ENCODE measurements at places on chromosomes 1 and 21.

DNA sequence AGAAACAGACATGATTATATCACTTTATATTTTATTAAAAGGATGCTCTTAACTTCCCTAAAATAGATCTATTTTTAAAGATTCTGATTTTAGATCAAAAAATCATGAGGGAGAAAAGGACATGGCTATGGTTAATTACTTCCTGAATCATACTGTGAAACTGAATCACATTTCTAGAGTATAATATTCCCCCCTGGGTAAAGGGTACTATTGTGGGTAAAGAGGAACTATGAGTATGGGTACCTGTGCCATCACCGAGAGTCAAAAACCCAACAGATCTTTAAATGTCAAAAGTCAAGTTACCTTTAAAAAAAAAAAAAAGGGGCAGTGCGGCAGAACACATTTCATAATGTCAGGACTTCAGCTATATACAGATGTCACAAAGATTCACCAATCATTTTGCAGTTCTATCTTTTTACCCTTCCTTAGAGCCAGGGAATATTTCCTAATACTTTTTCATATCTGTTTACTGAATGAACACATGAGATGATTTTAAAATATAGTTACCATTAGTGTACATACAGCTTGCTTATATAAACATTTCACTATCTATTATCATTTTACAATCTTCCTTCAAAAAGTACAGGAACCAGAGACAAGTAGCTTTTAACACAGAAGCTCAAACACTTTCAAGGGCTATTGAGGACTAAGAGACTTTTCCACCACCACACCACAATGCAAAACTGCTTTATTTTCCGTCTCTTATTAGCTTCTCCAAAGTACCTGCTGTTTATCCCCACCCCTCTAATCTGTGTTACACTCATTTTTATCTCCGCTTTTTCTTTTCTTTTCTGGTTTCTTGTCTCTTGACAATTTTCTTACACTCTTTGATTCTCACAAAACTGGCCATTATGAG is 45.0 kb downstream of the EVI5 start:
- no peak for ATAC-seq

GRCh38 chr1:208410409-208410808 is 166.2 kb upstream of the PLXNA2 start:
- ATAC-seq: no peak

- ATAC-seq: no peak
These were observed 30.6 kb downstream of the KCND3 start for GRCh38 chr1:111958851-111959250.

- ATAC-seq: no peak
These were observed 45.5 kb downstream of the MRPL37 start for GRCh38 chr1:54245501-54245900.

DNA sequence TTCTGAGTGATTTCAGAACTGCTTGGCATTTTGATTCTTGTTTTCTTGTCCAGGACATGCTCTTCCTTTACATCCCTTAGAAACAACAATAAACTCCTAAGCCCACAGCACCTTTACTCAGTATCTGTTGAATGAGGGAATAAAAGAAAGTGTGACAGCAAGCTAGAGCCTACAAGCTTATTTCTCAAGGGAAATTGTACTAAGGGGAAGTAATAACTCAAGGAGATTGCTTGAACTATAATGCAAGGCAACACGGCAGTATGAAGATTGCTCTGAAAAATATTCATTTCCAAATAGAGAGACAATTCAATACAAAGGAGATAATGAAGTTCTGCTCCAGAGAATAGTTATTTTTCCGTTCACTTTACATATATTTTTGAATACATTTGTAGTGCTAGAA is 6.5 kb downstream of the OR6P1 start:
- no peak for ATAC-seq

DNA sequence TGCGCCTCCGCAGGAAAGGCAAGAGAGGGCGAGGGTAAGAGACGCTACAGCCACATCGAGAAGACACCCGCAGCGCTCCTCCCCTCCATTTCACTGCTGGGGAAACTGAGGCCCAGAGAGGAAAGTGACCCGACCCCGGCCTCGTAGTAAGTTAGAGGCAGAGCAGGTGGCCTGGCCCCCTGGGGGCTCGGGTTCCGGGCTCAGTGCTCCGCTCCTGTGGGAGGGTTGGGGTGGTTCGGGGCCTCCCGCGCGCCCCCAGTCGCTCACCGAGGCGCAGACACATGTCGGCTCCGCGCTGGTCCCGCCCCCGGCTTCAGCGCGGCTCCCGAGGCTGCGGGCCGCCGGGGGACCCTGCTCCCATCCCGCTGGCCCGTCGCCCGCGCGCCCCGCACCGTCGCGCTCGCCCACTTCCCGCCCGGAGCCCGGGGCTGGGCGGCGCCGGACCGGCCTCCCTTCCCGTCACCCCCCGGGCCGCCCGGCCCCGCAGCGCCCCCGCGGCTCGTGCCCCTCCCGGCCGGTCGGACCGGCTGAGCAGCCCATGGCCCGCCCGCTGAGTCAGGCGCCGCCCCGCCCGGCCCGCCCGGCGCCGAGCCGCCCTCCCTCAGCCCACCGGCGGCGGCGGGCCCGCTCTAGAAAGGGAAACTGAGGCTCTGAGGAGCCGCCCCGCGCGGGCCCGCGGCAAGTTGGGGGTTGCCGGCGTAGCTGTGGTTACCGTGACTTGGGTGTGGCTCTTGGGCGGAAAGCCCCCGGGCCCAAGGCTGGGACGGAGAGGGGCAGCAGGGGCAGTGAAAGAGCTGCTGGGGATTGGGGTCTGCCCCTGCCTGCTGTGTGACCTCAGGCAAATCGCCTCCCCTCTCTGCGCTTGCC is at the start of gene TMEM54:
TMEM54 (minus strand) TSS at position 434 of the 867 bp plus-strand sequence; CDS start at position 283, 151 bp downstream.
- peak; percentile 38 for ATAC-seq

DNA sequence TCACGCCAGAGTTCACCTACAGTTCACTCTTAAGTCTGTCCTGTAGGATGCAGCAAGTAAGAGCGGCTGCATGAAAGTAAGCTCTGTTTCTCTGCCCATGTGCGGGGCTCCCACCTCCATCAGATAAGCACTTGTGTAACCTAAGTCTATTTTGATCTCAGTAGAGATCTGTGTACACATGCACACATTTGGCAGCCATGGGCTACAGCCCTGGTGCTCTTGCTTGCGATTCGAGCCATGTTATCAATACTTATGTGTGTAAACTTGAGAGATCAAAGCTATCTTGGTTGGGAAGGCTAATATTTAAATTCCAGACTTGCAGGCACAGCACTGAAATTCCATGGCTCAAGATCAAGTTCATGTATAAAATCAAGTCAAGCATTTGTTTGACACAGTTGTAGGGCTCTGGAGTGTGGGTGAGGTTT is 244.7 kb upstream of the FGGY start:
- no peak for ATAC-seq
